ENCODE measurements at places on chromosomes 12 and 14.

DNA sequence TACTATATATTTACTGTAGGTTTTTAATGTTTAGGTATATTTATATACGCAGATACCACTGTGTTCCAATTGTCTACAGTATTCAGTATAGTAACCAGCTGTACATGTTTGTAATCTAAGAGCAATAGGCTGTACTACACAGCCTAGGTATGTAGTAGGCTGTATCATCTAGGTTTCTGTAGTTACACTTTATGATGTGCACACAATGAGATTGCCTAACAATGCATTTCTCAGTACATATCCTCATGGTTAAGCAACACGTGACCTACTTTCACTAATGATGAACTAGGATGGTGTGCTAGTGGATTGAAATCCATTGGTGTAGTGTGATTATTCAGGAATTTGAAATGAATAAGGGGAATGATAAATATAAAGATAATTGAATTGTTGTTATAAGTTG is 77.7 kb downstream of the ETNK1 start:
- no peak for DNase-seq

DNA sequence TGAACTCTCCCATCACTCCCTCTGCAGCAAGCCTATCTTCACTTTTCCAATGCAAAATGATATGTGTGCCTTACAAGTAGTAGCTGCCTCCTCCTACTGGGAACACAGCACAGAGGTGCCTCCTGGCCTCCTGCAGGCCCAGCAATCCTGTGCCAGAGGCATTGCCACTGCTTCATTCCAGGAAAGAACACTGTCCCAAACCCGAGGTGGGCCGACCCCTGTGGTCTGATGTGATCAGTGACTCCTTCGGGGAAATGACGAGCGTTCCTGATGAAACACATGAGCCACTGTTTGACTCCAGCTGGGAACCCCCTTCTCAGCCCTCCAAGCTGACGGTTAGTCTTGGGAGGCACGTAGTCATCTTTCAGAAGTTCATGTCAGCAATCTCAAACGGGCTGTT is 19.5 kb downstream of the PSMC1 start:
- no peak for DNase-seq

GRCh38 chr12:60043236-60043635 is 447.4 kb downstream of the SLC16A7 start:
- no peak for DNase-seq

- no peak for DNase-seq
Measured at GRCh38 chr14:76574416-76575095, 186.7 kb upstream of the VASH1 start.

DNA sequence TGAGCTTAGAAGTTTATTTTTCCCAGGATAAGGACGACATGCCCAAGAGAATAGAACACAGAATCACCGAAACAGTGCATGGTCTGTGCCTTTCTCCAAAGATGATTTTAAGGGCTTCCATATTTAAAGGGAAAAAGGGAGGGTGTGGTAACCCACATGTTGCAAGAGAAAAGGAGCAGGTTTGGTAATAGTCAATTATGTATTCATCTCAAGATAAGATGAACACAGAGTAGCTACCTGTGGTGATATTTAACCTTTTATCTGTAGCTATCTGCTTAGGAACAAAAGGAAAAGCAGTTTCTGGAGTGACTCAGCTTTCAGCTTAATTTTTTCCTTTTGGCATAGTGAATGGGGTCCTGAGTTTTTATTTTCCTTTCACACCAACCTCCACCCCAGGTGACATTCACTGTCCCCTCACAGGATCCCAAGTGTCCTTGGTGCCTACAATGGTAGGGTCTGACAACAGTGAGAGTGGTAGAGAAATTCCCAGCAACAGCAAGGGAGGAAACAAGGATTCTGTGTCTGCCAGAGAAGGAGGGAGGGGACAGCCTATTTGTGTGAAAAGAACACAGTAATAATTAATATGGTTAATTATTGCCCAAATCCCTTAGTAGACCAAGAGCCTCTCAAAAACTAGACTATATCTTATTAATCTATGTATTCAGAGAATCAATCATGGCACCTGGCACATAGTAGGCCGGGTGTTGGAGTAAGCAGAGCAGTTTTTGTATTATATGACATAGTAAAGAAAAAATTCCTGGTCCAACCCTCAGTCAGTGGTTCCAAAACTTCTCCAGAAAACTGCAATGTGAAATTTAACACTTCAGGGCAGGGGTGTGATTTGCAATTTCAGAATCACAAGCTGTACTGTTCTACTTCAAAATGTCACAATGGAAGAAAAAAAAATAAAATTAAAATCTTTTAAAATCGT is 154.5 kb downstream of the PHLDA1 start:
- DNase-seq, result no peak

DNA sequence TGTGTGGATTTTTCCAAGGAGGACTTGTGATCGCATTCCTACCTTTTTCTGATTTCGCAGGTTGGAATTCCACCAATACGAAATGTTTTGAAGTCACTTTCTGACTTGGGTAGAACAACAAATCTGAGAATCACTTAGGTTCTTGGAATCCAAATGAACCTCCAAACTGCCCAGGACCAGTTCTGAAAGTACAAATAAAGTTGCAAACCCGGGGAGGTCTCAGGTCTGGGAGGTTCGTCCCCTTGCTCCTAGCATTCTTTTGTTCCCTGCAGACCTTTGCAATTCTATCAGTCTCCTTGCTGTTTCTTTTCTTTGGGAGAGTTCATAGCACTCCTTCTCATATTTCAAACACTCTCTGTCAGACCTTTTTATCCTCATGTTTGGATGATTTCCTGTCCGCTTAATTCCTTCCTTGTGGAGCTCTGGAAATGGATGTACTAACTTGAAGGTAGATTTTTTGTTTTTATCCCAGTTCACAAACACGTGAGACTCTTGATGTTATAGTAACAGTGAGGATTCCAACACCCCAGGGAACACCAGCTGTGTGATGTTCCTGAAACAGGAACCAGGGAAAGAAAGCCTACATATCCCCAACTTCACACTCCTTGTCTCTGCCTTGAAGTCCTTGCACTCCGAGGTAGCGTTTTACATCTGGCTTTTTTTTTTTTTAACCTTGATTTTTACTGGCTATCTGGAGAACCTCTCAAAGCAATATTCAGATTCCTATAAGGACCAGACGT is 70.6 kb downstream of the TMEM132C start:
- no peak for DNase-seq

- no peak for DNase-seq
Measured at GRCh38 chr12:18340786-18341185, 79.5 kb downstream of the PIK3C2G start.

GRCh38 chr12:12016284-12017100 is 54.2 kb upstream of the BCL2L14 start:
- no peak for DNase-seq

DNA sequence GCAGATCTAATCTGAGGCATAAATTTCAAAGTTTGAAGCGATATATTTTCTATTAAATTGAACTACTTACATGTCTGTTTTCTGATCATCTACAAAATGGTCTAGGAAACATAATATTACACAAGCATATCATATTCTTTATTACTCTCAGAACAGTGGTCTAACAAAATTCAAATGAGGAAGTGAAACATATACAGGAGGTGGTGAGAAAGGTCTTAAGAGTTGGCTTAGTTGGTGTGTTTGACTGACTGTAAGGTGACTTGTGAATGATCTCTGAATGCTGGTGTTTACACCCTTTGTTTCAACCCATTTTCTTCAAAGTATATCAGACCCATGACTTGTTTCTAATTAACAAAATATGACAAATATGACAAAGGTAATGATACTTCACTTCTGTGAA is 1156.8 kb downstream of the SLC16A7 start:
- no peak for DNase-seq

DNA sequence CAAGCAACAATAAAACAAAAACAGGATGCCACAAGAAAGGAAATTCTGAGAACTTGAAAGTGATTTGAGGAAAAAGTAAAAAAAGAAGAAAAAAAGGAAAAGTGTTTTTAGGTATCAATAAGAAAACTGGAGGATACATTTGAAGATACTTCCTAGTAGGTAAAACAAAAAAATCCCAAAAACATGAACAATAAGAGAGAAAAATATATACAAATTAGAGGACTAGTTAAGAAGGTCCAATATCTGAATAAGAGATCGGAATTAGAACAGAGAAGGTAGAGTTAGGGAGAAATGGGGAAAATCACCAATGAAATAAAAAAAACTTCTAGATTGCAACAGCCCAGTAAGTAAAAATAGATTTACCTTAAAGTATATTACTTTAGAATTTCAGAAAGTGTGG is 8.8 kb downstream of the DEPDC4 start:
- DNase-seq, result no peak

DNA sequence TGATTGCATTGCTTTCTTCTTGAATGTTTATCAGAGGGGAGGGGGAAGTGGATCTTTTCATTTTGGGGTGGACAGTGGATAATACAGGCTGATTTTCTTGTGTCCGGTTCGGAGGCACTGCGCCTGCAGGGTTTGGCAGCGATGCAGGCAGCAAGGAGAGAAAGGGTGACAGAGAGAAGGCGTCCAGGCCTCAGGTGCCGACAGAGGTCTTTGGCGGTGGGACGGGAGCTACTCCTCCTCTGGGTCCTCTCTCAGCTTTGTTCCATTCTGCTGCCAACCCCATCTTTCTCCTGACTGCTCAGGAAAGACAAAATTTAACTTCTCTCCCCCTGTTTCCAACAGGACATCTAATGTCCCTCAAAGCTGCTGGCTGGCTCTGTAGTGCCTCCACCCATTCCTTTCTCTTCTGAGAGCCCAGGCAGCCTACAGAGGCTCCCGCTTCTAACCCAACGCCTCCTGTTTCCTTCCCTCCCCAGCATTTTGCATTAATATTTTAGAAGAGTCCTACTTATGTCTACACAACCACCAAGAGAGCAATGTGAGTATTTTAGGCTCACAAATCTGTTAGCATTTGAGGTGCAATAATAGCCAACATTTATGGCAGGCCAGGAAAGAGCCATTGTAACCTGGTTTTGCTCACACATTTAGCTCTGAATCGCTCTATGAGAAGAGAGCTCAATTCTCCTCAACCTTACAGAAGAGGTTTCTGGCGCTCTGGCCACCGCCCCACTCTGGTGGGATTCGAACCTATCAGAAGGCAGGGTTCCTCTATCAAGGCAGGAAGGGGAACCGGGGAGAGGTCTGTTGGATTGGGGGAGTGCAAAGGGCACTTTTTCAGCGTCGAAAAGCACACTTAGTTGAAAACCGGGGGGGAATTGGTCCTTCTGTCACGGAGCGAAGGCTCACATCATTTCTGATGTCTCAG is 7.1 kb upstream of the TBX5 start:
- peak; percentile 65 for DNase-seq

- no peak for DNase-seq
Measured at GRCh38 chr12:95646781-95647190, 95.5 kb upstream of the USP44 start.

- no peak for DNase-seq
Measured at GRCh38 chr12:91513313-91513712, 330.7 kb upstream of the DCN start.

DNA sequence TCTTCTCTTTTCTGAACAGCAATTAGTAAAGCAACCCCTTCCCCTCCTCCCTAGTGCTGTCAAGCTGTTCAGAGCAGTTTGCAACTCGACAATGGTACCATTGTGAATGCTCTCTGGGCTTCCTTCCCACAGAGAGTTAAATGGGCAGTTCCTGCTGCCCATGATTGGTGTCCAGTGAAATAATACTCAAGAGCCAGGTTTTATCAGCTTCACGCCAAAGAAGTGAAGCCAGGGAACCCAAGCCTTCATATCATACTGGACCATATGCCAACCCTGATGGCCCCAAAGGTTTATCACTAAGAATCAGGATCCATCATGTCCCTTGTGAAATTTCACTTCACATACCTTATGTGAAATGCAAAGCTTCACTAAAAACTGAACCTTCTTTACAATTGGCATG is 24.7 kb downstream of the INSM2 start:
- DNase-seq, result no peak

GRCh38 chr14:102998393-102998792 is 59.0 kb downstream of the CDC42BPB start:
- DNase-seq, result no peak

GRCh38 chr14:78007160-78007559 is 163.0 kb upstream of the NRXN3 start:
- DNase-seq, result no peak

DNA sequence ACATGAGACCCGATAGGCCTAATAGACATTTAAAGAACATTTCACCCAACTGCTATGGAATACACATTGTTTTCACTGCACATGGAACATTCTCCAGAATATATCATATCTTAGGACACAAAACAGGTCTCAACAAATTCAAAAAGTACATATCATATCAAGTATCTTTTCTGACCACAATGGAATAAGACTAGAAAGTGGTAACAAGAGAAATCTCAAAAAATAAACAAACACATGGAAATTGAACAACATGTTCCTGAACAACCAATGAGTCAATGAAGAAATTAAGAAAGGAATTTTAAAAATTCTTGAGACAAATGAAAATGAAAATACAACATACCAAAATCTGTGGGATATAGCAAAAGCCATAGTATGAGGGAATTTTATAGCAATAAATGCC is 208.1 kb downstream of the PTPRO start:
- DNase-seq, result no peak

DNA sequence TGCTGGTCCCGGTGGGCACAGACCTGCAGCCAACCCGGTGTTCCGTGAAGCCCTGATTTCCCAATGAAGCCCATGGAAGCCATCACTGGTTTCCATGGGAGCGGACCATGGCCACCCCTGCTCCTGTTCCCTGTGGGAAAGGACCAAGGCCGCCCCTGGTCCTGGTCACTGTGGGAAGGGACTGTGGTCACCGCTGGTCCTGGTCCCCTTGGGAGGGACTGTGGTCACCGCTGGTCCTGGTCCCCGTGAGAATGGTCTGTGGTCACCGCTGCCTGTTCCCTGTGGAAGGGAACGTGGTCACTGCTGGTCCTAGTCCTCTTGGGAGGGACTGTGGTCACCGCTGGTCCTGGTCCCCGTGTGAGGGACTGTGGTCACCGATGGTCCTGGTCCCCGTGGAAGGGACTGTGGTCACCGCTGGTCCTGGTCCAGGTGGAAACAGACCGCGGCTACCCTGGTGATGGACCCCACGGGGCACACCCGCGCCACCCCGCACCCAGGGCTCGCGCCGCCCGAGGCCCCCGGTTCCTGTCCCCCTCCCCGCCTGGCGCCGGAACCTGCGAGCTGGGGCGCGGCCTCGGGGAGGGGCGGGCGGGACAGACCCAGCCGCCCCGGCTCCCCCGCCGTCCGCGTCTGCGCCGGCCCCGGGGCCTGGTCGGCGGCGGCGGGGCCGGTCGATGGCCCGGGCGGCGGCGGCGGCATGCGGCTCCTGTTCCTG is at the start of gene GLT1D1:
TSS of gene GLT1D1 (plus strand) at position 594 of the 715 bp plus-strand sequence. CDS start at position 698, 104 bp downstream.
- DNase-seq, result no peak

GRCh38 chr14:34180434-34180833 is 229.6 kb upstream of the EGLN3 start:
- no peak for DNase-seq

DNA sequence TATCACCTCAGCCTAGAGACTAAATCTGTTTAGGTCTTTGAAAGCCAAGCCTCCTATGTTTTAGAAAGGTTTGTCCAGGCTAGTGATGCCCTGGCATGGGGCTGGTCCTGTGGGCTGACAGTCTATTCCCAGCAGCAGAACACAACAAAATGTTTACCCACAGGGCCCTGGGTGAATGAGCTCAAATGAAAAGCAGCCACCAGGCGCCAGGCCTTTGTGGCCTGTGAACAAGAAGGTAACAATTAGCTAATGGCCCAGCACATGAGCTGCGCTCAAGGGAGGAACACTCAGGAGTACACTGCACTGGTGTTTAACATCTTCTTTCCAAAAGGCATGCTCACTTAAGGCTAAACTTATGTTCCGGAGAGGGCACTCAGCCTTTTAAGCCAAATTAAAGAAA is 202.2 kb downstream of the MON2 start:
- no peak for DNase-seq

All from Right ventricle myocardium inferior (tissue), 1 donor.